ENCODE measurements at places on chromosomes 12 and 14. TPM values are rescaled to one million over a fixed set of nuclear protein-coding genes. Genes with fewer than 3 reads are reported as not detected.
A peak's percentile ranks its signal among the peaks of the same experiment; 100 is the strongest.

Gene MMAB
- total RNA-seq, result 76.1 TPM

GRCh38 chr12:111597831-111598636, 1.1 kb downstream of the ATXN2 start:
- peak; percentile 55 for DNase-seq

DNA sequence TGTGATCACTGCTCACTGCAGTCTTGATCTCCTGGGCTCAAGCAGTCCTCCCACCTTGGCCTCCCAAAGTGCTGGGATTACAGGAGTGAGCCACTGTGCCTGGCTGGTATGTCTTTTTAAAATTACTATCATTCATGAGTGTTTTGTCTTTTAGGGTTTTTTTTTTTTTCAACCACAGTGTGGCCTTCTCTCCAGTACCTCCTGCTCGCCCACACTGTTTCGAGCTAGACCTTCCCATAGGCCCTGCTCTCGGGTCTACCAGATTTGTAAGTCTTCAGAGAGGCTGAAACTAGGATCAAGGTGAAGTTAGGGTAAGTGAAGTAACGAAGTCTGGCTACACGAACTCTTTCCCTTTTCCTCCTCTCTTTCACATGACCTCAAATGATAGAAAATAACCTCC, 1.5 kb downstream of the BIN2 start:
- DNase-seq, result no peak

DNA sequence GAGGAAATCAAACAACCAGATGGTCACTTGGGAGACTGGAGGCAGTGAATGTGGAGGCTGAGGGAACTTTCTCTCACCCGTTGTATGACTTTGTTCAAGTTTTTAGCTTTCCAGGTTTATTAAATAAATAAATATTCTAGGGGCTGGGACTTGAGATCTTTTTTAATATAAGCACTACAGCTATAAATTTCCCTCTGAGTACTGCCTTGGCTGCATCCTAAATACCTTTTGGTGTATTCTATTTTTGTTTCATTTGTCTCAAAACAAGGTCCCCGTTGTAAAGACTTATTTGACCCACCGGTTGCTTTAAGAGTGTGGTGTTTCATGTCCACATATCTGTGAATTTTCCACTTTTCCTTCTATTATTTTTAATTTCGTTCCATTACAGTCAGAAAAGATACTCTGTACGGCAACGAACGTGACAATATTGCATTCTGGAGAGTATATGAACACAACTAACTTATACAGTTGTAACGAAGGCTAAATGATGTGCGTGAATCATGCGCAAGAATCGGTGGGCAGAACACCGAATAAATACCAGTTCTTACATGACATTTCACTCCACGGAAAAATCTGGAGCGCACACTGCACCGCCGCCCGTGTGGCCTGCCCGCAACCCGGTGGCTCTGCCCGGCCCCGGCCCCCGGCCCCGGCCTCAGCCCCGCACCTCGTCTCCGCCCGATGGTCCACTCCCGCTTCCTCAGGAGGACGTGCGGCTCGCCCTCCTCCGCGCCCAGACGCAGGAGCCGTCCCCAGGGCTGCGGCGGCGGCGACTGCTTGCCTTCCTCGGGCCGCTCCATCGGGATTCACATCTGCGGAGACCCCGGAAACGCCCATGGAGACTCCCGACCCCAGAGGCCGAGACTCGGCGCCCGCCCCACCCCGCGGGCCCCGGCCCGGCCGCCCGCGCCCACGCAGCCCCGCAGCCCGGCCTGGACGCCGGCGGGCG, 602 bp downstream of the CHFR start:
- DNase-seq, result peak; percentile 88

DNA sequence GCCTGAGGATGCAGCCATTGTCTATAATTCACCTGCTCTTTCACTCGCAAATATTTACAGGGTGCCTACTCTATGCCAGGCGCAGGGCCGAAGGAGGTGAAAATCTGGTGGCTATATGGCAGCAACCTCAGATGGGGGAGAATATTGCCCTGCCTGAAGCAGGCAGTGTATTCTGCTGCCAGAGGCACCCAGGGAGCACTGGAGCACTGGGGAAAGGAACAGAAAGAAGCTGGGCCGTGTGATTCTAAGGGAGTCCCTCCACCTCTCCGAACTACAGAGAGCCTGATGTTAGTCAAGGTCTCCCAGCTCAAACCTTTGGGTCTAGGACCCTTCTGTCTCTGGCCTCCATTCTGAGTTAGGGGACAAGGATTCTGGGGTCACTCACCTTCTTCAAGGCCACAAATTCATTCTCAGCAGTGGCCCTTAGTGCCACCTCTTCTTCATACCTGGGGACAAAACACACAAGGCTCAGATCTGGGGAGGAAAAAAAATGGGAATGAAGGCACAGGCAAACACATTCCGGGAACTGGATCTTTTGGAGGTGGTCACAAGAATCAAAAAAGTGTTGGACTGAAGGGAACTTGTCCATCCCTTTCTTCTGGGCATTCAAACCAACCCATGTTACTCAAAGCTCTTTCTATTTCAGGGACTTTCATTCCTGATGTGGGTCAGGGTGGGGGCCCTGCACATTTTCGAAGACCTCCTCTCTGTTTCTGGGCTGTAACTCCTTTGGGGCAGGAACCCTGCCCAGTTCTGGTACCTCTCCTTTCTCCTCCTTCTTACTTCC, 19.3 kb upstream of the KRT86 start:
- DNase-seq, result no peak

DNA sequence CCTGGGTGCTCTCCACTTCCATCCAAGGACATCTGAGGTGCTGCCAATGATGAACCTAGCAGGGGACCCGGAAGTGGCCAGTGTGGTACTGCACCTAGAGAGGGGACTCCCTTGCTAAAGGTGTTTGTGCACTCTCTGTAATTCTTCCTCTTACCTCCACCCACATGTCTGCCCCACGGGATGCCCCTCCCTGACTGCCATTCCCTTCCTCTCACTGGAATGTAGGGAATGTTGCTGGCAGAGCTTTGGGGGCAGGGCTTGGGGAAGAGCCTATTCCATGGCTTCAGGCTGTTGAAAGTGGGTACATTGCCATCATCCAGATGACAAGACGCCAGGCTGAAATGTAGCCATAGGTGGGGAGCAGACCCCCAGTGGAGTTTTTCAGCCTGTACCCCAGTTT, 153.2 kb downstream of the SMOC1 start:
- DNase-seq, result no peak

DNA sequence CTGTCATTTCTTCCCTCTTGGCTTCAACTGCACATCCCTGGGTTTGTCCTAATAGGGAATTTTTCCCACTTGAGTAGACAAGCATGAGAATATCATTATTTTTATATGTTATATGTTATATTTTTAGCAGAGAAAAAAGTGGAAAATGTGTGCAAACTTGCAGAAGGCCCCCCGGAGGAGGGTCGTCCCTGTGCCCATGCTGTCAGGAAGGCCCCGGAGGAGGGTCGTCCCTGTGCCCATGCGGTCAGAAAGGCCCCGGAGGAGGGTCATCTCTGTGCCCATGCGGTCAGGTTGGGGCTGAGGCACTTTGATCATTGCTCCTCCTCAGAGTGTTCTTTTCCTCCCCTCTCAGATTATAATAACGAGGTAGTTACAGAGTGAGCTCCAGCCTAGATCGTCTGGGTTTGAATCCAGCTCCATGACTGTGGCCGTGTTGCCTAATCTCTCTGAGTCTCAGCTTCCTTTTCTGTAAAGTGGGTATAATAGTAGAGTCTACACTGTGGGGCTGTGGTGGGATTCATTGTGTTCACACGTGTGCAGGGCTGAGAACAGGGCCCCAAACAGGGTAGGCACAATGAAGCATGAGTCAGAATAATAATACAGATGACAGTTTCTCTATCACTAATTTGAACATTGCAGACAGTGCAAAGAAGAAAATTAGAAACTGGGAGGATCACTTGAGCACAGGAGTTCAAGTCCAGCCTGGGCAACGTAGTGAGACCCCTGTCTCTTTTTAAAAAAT, 33.4 kb downstream of the ELK3 start:
- no peak for DNase-seq

Data from left lung (tissue), 14 donors.